ENCODE measurements at places on chromosomes 13 and 19. TPM values are rescaled to one million over a fixed set of nuclear protein-coding genes. Genes with fewer than 3 reads are reported as not detected.
A peak's percentile ranks its signal among the peaks of the same experiment; 100 is the strongest.

Gene WASF3
- total RNA-seq, result 5.7 TPM

DNA sequence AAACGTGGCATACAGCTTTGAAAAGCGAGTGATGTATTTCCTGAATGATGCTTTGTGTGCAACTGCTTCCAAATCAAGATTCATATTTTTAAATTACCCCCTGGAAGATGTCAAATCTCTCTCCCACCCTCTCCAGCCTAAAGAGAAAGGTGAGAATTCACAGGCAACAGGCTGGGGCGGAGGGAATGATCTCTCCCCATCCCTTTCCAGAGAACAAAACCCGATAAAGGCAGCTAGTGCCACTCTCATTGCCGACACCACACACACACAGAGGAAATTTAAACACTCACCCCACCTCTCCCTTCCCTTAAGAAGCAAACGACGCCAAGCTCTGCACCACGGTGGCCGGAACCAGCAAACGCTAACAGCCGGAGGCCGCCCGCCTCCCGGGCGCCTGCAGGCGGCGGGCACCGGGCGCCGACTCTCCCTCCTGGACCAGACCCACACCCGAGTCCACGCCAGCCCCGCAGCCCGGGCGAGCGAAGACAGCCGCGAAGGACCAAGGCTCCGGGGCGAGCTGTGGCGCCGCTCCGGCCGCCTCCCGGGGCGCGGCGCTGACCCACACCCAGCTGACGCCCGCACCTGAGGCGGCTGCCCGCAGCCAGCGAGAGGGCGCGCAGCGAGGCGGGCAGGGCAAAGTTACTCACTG lies 477 bp downstream of the LNX2 start:
- no peak for DNase-seq

GRCh38 chr13:99980201-99980823 lies 1.3 kb upstream of the ZIC2 start:
- no peak for DNase-seq

Gene IZUMO4
- 2.0 TPM for total RNA-seq

Gene SPTBN4
- 0.56 TPM for total RNA-seq

GRCh38 chr13:109131698-109132257 lies 502.4 kb downstream of the MYO16 start:
- no peak for DNase-seq

GRCh38 chr19:30564551-30565011 lies 192.4 kb downstream of the ZNF536 start:
- DNase-seq, result no peak

DNA sequence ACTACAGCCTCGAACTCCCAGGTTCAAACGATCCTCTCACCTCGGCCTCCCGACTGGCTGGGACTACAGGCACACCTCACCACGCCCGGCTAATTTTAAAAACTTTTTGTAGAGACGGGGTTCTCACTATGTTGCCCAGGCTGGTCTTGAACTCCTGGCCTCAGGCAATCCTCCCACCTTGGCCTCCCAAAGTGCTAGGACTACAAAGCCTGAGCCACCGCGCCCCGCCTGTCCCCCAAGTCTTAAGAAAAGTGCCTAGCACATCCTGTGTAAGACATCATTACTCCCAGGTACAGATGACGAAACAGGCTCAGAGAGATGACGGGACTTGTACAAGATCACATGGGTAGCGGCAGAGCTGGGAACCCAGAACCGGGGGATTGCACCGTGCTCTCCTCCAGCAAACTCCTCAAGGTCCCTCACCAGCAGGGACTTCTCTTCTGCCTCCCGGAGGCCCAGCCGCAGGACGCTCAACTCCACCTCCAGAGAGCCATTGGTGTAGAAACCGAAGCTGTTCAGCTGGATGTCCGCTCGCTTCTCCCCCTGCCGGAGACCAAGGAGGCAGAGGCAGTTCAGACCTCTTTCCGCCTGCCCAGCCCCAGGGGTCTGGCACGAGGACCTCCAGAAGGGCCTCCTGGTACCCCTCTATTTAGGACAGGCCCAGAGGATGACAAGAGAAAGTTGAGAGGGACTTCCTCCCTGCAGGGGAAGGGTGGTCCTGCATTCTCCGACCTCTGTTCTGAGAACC lies 1.0 kb downstream of the GPR108 start:
- peak; percentile 75 for DNase-seq

DNA sequence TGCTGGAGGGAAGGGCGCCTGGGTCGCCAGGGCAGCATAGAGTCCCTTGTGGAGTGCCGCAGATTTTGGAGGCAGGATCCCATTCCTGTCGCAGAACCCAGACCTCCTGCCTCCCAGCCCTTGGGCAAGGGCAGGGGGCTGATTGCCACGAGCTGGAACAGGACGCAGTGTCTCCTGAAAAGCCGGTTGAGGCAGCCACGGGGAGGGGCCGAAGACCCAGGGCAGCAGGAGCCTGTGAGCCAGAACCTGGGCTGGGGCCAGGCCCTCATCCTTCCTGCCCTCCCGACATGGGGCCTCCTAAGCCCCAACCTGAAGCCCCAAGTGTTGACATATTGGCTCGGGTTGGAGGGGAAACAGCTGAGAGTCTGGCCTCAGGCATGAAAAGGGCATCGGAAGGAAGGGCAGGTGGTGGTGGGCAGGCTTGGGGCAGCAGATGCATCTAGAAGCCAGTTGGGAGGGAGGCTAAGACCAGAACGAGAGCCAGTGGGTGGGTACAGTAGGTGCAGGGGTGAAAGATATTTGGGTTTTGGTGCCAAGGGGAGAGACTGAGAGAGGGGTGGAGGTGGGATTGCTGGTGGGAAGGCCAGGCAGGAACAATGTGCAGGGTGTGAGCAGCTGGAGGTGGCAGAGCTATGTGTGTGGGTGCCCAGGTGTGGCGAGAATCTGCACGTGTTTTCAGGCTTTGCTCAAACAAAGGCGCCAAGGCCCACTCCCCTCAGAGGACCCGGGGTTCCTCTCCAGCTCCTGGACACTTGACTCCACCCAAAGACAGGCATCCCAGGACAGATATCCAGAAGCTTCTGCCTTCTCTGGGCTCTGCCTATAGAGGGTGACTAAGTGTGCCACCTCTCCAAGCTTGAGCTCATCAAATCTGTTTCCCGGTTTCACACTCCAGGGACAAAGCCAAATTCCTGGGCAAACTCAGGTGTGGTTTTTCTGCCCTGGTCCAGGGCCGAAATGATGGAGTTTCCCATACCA lies 1.4 kb upstream of the SBSN start:
- DNase-seq, result no peak

DNA sequence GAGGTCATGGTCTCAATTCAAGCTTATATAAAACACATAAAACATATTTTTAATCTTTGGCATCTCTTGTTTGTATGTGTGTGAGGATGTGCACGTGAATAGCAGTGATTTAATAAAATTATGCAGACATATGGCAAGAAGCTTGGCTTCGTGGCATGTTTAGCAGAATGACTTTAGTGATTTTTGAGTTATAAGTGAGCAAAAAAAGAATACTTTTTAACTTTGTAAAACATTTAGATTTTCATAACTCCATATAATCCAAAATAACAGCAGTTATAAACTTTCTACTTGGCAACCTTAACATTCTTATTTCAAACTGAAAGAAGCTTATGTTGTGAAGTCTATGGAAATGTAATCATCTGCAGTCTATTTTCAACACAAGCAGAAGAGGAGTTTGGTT lies 120.6 kb downstream of the SLITRK1 start:
- DNase-seq, result no peak

Gene LHFPL6
- 20.9 TPM for total RNA-seq

Measured in foreskin keratinocyte (primary cell).